HT1080 (cell line): ENCODE measurements at places on chromosomes 3 and 15.

DNA sequence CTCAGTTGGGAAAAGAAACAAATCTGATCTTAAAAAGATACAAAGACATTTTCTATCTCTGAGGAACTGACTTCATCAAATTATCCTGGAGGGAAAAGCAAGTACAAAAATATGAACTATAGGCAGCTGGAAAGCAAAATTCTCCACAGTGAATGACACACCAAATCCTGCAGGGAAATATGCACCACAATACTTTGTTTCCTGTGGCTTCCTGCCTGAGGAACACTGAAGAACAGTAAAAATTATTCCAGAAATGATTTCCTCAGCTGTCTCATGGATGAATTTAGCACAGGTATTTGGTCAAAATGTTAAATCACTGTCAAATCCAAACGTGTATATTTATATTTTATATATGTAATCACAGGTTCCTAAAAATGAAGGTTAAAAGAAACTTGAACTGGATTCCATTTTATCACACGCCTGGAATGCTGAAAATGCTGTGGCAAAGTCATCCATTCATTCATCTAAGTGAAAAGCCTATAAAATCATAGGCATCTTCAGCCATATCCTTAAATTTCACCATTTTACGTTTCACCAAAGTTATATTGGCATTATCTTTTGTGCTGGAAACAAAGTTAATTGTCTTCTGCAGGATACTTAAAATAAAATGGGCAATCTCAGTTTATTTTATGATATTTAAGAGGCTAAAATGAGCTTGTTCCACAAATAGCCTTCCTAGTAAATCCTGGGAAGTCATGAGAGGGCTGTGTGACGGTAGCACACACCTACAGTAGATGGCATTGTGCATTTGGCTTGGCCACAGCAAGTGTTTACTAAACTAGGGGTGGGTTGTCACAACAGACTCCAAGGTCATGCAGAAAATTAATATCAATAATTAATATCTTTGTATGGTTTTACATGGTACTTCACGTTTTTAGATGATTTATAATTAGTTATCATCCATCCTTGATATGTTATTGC is 19.3 kb upstream of the TSC22D2 start:
- no peak for DNase-seq

GRCh38 chr15:90009301-90010022 is 8.3 kb downstream of the ZNF710 start:
- DNase-seq = no peak

DNA sequence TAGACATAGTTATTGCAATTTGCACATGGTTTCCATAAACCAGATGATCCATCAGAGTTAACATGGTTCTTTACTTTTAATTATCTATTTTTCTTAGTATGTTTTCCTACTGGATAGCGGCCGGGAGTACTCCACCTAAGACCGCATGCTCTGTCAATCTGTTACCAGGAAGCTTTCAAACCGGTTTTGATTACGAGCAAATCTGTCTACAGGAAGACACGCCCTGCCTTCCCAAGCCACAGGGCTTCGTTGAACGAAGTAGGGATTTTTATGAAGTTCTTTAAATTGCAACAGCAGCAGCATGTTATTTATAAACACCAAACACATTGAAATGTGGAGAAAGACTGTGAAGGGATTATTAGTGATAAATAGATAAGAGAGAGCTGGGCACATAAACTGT is 283.3 kb upstream of the ROBO2 start:
- no peak for DNase-seq

DNA sequence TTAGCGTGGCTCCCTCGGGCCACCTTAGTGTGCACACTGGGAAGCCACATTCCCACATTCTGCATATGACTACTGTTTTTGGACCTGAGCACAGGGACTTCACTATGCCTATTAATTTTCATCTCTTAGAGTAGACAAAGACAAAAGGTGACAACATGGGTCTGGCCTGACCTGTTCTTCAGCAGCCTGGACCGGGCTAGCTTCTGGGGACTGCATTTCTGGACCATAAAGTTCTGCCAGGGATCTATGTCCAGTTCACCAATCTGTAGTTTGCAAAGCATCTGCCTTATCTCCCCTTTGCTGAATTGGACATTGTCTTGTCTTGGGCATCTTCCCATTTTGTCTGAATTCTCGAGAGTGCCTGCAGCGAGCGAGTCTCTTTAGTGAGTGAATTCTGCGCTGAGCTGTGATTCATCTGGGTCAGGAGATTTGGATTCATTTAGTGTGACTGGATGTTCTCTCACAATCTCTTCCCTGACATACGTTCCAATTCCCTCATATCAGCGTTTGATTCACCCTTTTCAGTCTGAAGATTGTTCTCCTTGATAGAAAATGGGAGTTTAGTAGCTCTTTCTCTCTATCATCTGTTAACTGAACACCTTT is 112.2 kb upstream of the PLXNA1 start:
- no peak for DNase-seq

- DNase-seq = no peak
Measured at GRCh38 chr3:112132975-112133448, at the start of gene GCSAM. Gene GCSAM (minus strand): TSS chr3:112133248. CDS start chr3:112133120, 128 bp downstream.

DNA sequence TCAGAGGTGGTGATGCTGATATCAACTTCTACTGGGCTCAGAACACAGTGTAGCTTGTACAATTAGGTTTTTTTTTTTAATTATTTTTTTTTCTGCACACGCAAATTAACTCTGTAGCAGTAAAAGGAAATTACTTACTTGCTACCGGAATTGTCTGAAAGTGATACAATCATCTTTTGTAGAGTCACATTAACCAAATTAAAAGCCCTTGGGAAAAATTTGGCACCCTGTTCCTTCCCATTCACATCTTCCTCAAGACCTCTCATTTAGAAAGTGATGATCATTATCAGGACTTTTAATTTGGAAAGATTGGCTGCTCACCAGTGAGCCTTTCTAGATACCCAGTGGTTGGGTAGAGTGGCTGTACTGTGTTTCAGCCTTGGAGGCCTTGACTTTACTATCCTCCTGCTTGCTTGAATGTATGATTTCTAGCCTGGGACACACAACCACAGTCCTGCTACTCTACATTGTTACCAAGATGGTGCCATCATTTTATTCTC is 158.3 kb downstream of the ECT2 start:
- no peak for DNase-seq

DNA sequence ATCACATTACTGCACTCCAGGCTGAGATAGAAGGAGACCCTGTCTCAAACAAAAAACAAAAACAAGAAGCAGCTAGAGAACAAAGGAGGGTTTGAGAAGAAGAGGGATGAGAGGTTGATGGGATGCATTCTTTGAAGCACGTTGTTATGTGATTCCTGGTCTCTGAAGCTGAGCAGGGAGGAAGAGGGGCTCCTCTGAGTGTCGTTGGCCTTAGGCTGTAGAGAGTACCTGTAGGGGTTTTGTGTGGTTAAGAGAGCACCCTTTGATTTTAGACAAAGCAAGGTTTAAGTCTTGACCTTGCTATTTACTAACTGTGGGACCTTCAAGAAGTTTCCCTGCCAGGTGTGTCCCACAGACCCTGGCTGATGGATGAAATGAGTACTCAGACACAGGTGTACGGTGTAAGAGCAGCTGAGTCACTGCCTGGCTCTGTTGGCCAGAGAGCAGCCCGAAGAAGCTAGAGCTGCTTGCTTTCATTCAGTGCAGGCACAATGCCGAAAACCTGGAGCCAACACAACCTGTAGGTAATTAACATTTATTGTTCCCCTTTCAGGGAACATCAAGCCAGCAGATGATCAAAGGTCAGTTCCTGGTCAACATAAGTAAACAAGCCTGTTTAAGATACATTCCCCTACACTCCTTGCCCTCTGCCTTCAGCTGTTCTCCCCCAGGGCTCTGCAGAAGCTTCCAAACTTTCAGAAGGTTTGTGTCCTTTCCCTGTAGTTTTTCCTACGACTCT is 67.2 kb downstream of the LRRK1 start:
- DNase-seq = no peak

DNA sequence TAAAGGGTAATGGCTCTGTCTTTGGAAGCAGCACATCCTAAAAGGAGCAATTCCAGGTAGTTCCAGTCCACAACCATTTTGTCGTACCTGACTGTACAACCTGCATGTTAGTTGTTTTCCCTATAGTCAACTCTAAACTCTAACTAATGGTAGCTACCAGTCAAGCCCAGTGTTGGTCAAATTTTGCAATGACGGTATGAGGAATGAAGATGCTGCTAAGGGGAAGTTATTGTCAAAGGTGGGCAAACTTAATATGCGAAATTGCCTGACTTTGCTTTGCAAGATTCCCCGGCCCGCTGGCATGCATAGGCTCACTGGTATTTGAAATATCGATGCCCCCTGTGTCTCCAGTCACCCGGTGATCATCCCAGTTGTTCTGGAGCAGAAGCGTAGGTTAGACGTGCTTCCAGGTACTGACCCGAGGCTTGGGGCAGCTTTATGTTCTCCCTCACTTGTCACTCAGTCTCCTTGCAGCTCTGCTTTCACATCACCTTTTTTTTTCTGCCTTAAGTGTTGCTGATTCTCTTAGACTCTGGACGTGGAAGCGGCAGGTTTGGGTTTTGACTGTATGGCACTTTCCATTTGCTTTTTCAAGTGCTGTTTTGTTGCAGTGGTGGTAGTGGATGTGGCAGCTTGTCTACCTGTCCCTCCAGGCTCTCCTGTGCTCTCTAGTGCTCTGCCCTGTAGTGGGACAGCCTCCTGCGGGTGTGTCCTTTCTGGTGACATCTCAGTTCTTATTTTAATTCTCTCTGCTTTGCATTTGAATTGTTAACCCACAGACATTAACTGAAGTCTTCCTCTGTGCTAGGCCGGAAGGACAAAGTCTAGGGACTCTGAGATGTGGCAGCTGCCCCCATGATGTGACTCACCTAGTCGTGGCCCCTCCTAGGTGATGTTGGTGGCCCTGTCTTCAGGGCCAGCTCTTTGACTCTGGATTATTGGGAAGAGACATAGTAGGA is 95.8 kb upstream of the UMPS start:
- DNase-seq = no peak

DNA sequence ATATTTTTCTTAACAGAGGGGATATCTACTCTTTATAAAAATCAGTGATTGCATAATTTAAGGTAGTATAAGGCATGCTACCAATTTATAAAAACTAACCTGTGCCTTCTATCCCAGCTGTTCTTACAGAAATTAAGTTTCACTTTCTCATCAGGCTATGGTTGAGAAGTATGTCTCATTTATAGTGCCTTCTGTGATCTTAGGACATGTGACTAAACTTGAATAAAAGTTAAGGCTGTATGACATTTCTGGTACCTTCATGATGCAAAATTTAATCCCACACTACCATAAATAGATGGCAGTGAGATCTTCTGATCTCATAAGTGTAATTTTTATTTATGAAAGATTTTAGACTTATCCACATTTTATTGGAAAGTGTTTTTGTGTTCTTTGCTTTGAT is 12.6 kb downstream of the TIPARP start:
- no peak for DNase-seq

DNA sequence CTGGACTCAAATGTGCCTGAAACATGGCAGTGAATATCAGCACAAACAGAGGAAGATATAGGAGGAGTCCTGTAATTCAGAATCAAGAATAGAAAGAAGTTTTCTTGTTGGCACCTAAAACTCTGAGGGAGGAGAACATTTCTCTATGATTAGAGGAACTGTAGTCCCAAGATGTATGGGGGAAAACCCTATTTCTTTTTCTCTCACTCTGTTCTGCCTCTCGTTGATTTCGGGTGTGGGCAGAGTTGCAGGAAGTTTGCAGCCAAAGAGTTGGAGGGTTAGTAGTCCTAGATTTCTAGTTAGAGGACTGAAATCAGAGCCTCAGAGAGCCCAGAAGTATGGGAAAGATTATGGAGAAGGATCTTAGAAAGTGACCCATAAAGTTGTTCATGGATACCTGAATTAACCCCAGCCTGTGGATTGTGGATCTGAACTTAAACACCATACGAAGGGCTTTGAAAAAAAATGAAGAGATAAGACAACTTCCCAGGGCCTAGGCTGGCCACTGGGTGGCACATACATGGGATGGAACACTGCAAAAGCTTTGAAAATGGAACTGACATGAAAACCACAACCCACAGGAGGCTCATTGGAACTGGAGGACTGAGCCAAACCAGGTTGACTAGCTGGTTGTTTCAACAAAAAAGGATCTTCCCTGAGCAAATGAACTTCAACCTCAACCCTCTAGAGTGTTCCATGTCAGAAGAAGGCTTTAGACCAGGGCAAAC is 34.6 kb downstream of the FMN1 start:
- peak; percentile 46 for DNase-seq

DNA sequence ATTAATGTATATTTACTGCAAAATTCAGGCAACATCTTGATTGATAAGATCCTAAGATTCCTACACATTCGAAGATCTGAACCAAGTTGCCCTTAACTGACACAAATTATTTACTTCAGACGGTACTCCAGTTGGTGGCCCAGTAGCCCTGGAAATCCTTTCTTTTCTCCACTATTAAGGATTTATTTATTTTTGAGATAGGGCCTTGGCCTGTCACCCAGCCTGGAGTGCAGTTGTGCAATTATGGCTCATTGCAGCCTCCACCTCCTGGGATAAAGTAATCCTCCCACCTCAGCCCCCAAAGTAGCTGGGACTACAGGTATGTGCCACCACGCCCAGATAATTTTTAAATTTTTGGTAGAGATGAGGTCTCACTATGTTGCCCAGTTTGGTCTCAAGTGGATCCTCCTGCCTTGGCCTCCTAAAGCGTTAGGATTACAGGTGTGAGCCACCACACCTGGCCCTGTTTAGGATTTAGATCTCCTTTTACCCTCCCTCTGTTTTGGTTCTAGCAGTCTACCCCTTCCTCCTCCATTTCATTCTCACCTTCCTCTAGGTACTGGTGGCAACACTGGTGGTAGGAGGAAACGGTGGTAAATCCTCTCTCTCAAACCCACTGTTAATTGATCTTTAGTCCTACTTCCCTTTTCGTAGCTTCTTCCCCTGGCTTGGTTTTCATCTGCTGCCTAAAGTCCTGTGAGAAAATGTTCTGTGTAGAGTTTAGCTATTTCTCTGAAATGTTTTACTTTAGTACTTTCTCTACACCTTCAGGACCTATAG is 12.7 kb upstream of the ZNF609 start:
- no peak for DNase-seq

GRCh38 chr15:32838820-32839219 is 121.0 kb downstream of the GREM1 start:
- peak; percentile 76 for DNase-seq

GRCh38 chr3:126433496-126434263 is 39.0 kb downstream of the CFAP100 start:
- no peak for DNase-seq

DNA sequence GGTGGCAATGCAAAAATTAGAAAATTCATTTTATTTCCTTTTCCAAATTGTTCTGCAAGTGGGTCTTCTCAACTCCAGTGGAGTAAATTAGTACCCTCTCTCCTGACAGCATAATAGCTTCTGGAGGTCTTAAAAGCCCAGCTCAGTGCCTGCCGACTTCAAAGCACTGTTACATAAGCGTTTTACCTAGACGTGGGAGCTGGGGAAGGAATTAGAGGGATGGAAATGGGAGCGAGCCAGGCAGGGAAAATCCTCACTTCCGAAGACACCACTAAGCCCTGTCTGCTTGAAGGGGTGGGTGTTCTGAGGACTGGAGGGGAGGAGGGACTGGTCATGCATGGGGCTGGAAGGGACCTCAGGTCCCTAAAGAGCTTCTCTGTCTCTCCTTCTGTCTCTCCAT is 77.2 kb upstream of the SLC6A1 start:
- DNase-seq = no peak

DNA sequence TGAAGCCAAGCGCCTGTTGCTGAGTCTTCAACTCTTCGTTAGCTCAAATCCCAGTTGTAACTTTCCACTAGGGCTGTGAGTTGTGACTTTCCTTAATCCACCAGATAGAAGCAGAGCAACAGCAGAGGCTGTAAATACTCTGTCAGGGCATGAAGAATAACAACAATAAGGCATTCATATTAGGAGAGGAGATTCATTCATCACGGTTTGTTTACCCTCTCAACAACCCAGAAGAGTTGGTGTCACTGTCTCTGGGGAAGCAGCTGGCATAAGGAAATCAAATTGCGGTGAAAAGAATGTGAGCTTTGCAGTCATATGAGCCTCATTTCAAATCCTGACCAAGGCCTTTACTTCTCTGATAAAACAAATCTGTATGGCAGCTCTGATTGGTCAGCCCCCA is 184.8 kb downstream of the SHQ1 start:
- DNase-seq = peak; percentile 12
